ENCODE measurements at places on chromosomes 4 and X. TPM values are rescaled to one million over a fixed set of nuclear protein-coding genes. Genes with fewer than 3 reads are reported as not detected.
A peak's percentile ranks its signal among the peaks of the same experiment; 100 is the strongest.

The PRDM5 gene
- not detected for polyA plus RNA-seq

- DNase-seq: no peak
Observed at GRCh38 chrX:38727668-38728067, 73.6 kb upstream of the MID1IP1 start.

The TMEM35A gene
- polyA plus RNA-seq: not detected

- DNase-seq: no peak
Observed at GRCh38 chr4:15714646-15715435, 12.0 kb downstream of the BST1 start.

The GAGE12H gene
- polyA plus RNA-seq: not detected

The TCEAL5 gene
- polyA plus RNA-seq: not detected

GRCh38 chr4:140090215-140090731 lies 63.7 kb downstream of the MAML3 start:
- DNase-seq: no peak

DNA sequence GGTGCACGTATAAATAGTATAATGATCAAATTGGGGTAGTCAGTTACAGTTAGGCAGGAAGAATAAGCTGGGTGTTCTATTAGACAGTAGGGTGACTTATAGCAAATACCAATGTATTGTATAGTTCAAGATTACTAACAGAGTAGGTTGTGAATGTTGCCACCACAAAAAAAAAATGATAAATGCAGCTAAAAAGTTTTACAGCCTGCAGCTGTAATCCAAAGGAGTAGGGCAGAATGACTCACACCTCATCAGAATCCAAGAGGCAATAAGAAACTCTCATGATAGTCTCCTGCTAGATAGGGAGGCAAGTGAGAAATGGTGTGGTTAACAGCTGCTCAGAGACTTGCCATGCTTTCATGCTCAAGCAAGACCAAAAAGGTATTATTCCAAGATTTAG lies 19.6 kb upstream of the TCEAL4 start:
- no peak for DNase-seq

DNA sequence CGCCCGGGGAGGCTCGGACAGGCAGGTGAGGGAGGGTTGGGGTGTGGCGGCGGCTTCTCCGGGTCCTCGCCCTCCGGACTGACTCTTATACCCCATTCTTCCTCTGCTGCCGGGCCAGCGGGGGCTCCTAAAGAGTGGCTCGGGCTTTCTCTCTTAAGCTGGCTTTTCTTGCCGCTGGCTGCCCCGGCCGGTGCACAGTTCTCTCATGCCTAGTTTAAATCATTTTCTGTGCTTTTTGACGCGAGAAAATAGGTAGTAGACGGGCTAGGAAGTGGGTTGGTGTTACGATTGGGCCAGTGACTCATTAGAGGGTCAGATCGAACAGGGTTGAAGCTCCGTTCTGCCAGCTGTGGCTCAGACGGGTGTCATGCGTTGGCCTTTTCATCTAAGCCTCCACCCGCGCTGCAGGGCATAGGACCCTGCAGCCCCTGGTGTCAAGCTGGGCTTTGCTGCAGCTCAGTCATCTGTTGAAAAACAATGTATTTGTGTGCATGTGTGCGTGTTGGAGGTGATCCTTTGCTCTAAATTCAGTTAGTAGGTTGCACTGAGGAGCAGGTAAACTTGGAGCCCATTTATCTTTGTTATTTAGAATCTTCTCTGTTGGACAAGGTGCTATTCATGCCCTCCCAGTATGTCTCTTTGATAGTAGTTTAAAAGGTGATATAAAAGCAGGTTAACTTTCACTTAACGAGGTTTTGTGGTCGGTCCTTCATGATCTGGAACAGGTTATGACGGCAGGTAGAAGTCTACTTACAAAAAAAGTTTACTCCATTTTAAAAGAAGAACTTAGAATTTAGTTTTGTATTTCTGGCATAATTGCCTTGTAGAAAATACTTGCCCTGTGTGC lies 802 bp downstream of the BMP2K start:
- DNase-seq: peak; percentile 54
